SJSA1 (cell line): ENCODE measurements at places on chromosomes 11 and 22. TPM values are rescaled to one million over a fixed set of nuclear protein-coding genes. Genes with fewer than 3 reads are reported as not detected.

The MUC5AC gene
- 0.03 TPM in 1 of 2 replicates, not detected in the other for total RNA-seq

The SAA4 gene
- not detected in 2 replicates for total RNA-seq

The HEPACAM gene
- not detected in 2 replicates for total RNA-seq

The TMEM86A gene
- 0.32 TPM in 1 of 2 replicates, not detected in the other for total RNA-seq

DNA sequence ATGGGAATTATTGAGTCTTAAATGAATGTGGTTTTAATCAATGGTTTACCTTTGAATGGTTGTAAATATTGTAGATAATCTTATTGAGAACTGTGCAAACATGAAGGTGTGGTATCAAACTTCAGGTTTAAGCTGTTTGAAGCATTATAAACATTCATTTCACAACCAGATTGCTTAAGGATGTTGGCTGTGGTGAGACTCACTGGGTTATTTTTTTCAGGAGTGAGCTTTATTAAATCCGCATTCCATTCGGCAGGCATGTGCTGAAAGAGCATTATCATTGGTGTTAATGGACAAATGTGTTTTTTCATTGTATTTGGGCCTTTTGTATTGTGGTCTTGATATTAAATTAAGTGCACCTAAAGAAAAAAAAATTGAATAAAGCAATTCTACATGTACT lies 9.7 kb downstream of the MMP3 start:
- DNase-seq = no peak

DNA sequence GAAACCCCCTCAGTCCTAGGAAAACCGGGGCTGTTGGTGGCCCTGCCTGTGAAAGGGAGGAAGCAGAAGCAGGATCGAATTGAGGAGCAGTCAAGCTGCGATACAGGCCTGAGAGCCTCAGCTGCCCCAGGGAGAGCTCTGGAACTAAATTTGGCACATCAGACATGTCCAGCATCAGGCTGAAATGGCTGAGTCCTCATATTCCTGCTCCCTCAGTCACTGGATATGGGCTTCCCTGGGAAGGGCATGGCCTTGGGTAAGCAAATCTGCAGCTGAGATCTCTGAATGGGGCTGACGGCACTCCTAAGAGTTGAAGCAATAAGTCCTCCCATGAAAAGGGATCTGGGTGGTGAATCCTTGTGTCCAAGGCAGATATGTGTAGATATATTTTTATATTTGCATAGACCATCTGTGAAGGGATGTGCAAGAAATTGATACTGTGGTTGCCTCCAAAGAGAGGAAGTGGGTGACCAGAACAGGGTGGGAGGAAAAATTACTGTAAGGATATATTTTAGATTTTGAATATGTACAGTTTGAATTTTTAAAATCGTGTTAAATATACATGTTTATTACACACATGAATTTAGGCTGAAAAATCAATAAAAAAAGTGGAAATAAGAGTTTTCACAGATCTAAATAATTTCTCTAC lies 45.5 kb downstream of the APIP start:
- no peak for DNase-seq

- DNase-seq = no peak
These were observed 436.2 kb downstream of the BRD1 start for GRCh38 chr22:49391436-49391835.

DNA sequence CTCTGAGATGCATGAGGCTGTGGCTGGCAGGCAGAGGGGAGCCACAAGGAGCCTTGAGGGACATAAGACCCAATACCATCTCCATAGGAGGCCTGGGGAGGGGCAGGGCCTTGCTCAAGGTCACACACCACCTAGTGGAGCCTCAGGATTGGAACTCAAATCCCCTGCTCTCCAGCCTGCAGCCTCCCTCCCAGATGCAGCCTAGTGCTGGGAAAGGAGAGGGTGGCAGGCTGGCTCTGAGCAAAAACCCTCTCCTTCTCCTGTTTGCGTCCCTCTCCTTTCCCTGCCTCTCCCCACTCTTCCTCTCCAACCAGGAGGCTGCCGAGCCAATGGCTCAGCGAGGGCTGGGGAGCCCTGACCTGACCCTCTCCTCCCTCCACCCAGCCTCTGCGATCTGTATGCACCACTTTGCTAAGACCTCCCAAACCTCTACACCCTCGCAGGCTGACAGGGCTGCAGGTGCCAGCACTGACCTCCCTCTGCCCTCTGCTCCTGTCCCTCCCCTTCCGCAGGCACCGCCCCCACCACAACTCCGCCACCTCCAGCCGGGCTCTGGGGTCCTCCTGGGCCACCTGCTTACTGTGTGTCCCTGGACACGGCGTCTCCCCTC lies 14.7 kb downstream of the IGLL1 start:
- no peak for DNase-seq

DNA sequence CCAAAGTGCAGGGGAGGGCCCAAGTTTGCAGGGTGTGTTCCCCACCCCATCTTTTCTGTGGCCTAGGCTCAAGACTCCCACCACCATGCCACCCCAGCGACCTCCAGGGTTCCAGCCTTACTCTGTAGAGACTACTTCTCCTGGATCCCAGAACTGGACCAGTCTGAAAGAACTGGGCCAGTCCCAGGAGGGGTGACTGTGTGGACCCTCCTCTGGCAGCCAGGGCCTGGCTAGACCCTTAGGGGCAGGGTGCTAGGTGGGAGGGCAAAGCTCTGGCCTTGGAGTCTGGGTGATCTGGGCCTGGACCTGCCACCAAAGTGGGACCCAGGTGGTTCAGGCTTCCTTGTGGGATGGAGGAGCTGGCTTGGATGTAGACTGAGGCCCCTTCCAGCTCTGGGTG lies 41.8 kb upstream of the ACCSL start:
- no peak for DNase-seq

DNA sequence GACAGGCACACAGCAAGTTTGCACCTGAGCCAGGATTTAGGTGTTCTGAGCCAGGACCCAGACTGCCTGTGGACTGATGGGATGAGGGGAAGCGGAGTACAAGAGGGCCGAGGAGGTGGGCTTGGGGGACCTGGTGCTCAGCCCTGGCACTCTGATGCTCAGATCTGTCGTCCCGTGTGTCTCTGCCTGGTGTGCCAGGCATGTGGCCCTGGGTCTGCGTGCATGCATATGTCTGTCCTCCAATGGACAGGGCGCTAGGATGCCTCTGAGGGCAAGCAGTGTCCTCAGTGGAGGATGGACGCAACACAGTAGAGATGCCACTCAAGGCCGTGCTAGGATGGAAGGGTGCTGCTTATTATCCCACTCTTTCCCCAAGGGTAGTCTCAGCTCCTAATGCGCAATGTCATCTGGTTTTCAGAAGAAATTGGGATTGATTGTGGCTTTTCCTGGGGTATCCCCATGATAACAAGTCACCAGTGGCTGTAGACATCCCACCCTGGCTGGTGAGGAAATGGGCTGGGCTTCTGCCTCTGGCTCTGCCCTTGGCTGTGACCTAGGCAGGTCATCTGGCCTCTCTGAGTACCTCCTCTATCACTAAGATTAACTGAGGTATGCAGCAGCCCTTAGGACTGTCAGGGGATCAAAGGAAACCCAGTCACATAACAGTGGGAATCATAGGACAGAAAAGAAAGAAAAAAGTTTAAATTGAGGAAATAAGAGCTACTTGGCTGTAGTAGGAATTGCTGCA lies 35.7 kb upstream of the SUSD2 start:
- no peak for DNase-seq
